ENCODE measurements at places on chromosomes 3 and 15.

DNA sequence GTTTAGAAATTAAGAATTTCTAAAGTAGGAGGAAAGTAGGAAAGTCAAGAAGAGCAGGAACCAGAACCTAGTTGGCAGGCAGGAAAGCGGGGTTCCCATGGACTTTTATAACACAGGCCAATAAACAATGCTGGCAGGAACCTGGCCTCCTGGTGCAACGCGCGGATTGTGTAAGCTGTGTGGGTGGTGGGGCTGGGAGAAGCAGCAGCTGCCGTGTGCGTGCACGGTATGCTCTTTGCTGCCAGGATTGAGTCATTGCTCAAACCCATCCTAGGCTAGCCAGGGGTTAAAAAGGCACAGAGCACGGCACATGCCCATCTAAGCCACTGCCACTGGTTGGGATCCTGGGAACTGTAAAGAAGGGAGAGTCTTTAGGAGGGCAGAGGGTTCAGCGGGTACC is 209.9 kb upstream of the RGMA start:
- DNase-seq: no peak

DNA sequence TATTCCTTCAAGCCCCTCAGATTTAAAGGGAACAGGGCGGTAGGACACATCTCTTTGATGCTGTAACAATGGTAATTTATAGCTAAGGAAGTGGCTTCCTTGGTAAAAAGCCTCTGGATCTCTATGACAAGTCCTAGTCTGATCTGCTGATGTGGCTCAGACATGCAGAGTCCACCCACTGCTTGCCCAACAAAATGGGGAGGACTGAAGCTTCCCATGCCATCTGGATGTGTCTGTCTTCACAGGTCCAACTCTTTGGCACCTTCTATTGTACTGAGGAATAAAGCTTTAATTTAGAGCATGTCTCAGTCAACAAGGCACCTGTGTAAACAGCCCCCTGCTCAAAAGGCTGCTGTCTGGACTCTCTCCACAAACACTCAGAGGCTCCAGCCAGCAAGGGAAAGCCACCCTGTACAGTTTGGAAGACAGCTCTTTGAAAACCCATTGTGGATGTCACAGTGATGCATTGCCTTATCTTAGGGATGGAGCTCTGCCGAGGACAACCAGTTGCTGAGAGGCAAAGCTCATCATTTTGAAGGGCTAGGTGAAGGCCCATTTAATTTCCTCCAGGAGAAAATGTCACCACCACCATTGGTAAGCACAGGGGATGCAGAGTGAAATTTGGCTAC is 348.6 kb upstream of the GRM7 start:
- peak; percentile 33 for DNase-seq

GRCh38 chr3:113147681-113148261 is 63.6 kb upstream of the BOC start:
- DNase-seq: peak; percentile 66

DNA sequence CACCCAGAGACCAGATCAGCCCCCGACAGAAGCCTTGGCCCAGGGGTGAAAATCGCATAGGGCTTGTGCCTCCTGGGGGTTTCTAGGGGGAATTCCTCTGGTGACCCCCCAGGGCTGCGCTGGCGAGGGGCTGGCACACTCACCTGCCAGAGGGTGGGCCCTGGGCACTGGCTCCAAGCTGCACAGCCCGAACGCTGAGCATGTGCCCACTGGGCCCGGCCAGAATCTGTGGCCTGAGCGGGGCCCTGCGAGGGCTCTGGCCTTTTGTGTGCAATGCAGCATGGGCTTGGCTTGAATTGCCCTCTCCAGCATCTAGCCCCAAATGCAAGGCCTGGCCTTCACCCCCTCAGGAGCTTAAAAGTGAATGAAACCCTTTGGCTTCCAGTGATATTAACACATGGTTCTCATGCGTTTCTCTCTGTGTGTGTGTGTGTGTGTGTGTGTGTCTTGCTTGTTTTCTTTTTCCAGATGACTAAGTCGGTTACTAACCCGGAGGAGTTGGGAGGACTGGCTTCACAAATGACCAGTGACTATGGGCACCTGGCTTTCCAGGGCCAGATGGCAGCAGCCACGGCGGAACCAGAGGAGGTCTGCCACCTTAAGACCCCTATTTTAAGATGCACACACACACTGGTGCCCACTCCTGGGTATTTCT is 259.1 kb upstream of the TPM1 start:
- DNase-seq: no peak

GRCh38 chr15:57654153-57654852 is 52.2 kb upstream of the POLR2M start:
- no peak for DNase-seq

GRCh38 chr3:148974726-148975125 is 16.6 kb upstream of the GYG1 start:
- DNase-seq: no peak

DNA sequence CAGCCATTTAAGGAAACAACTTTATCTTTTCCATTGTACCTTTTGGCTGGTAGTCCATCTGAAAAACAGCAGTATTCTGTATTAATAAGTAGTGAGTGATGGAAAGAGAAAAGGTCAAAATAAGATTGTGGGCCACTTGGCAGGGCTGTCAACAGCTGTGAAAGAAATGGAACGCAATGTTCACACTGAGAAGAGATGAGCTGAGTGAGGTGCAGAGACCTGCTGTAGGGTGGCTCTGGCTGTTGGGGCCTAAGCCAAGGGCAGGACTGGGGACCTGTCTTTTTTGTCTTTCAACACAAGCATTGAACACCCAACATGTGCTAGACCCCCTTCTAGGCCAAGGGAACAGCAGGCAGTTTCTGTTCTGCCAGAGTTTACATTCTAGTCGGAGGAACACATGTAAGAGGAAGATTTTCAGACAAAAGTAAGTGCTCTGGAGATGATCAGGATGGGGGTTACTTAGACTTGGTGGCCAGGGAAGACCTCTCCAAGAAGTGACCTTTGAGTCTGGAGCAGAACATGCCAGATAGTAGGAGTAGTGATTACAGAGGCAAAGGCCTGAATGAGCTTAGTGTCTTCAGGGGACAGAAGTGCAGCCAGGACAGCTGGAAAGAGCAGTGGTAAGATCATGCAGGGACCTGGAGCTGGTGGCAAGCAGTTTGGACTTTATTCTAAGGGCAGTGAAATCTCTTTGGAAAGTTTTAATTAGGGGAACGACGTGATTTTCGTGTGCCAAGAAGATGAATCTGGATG is 29.6 kb downstream of the TSEN2 start:
- no peak for DNase-seq

GRCh38 chr3:130677343-130677742 is 69.3 kb downstream of the PIK3R4 start:
- no peak for DNase-seq

DNA sequence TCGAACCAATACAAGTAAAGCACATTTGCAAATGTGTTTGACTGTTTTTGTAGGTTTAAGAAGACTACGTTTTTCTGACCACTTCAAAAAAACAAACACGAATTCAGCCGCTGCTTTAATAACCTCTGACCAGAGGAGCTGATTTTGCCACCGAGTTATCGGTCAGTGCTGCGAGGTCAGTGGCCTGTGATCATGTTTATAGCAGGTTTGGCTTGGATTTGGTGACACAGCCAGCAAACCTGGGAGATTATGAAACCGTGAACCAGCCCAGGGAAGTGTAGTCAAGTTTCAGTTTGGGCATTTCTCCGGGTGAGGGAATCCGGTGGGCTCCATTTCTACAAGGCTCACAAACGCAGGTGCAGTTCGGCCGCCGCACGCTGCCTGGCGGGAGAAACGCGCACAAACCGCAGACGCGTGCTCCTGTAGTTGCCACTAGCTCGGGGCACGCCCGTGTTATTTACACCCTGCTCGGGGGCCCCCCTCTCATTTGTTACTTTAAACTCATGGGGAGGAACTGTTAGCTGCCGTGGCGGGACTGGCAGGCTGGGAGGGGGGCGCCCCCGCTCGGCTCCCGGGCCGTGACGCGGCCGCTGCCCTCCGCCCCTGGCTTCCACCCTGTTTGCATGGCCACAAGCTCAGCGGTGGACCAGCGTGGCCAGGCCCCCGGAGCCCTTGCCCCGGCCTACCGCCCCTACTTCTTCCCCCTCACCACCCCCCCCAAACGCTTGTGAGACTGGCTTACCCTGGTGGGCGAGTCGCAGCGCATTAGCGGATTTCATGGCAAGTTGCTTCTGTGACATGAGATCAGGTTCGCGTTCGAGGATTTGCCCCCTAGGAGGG is 13.6 kb upstream of the ONECUT1 start:
- no peak for DNase-seq

GRCh38 chr3:136251511-136251910 is 1.4 kb downstream of the PCCB start:
- DNase-seq: no peak

DNA sequence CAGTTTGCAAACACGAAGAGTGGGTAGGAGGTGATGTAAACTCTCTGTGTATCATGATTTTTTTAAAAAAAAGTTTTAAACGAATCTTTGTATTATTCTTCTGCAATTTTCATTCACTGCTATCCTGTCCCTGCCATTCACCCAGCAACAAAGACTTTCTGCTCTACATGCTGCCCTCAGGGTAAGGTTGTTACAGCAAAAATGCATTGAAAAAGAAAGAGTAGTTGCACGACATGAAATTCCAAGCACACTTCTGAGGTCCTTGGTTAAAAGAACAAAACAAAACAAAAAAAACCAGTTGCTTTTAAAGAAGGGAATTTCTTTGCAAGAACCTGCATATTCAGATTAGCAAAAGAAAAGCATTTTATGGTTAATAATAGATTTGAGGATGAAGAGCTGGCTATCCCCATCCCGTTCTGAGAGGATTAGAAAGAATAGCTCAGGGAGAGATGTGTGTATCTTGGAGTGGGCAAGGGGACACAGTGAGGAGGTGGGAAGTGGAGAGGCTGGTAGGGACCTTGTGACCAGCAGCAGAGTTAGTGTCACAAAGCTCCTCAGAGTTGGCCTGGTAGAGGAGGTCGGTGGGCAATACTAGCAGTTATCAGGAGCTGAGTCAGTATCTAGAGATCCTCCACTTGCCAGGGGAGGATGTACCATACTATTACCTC is 290.8 kb downstream of the NEK10 start:
- DNase-seq: no peak

Data from COR-L47 (cell line).